ENCODE measurements at places on chromosomes 7 and 10.

DNA sequence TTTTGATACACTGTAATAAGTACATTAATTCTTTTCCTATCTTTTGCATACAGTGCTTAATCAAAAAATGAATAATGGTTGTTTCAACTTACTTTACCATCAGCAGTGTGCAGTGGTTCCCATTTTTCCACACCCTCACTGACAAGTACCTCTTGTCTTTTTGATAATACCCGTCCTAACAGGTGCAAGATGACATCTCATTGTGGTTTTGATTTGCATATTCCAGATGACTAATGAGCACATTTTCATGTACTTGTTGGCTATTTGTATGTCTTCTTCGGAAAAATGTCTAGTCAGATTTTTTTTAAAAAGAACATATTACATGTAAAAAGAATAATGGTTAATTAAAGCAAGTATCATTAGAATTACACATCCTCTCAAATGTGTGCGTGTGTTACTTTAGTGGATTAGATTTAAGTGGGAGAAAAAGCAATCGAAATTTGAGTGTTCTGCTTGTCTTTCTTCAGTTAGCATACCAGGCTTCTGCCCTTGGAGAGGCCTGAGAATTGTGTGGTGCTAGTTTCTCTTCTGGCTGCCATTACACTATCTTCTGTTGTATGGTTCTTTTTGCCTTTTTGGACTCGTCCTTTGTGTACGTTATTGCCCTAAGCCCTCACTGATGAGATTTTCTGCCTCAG lies 291.2 kb downstream of the AUTS2 start:
- no peak for DNase-seq

DNA sequence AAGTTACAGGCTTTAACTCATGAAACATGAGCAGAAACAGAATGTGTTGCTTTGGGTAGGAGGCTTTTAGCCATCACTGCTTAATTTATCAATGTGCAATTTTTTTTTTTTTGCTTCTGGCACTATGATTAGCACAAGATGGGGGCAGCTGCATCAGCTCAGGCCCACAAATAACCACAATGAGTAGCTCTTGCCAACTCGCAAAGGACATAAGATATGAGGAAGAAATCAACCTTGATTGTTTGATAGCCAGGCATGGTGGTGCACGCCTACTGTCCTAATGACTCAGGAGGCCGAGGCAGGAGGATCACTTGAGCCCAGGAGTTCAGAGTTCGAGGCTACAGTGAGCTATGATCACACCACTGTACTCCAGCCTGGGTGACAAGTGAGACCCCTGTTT lies 12.3 kb downstream of the NOD1 start:
- DNase-seq, result no peak

DNA sequence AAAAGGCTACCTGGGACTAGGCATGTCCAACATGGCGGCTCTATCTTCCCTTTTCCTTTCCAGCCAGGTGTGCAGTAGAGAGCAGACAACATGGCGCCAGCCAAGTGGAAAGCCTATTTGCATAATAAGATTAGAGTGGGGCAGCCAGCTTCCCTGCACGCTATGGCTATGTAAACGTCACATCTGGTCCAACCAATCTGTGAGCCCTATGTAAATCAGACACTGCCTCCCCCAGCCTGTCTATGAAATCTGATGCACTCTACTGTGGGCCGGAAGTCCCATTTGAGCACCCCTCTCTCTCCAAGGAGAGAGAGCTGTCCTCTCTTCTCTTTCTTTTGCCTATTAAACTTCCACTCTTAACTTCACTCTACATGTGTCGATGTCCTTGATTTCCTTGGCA lies 984.9 kb upstream of the AUTS2 start:
- no peak for DNase-seq

DNA sequence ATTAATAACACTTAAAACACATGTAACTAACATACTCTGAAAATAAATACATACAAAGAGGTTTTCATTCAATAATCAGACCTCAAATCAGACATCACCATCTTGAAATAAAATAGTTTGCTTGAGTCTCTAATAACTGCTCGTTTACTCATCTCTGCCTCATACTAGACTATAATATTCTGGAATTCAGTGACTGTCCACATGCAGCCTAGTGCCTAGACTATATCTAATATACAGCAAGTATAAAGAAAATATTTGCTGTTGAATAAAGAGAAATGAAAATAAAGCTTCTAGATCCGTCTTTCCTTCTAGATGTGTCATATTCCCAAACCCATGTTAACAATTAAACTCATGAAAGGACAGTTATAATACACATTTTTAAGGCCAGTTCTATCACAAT lies 236.3 kb upstream of the LRRN3 start:
- no peak for DNase-seq

GRCh38 chr10:124020981-124021815 lies 72.2 kb downstream of the CHST15 start:
- no peak for DNase-seq
